Mammary epithelial cell (primary cell): ENCODE measurements at places on chromosomes 16 and 17.

- DNase-seq: no peak
Observed at GRCh38 chr16:86330906-86331305, 179.4 kb upstream of the FOXF1 start.

DNA sequence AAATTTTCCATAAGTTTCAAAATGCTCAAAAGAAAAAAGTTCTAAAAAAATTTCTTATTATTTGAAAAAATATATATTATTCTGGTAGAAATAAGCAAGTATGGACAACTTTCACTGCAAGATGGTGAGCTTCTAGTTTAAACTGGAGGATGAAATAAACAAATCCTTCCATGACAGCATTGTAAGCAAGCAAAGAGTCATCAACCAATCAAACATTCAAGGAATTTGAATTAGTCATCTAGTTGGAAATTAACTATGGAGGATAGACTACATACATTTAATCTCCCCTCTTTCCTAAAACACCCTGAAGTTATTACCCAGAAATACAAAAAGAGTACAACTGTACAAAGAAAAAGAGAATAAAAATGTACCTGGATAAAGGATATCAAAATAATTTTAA is 51.0 kb upstream of the IRX5 start:
- DNase-seq: peak; percentile 41

DNA sequence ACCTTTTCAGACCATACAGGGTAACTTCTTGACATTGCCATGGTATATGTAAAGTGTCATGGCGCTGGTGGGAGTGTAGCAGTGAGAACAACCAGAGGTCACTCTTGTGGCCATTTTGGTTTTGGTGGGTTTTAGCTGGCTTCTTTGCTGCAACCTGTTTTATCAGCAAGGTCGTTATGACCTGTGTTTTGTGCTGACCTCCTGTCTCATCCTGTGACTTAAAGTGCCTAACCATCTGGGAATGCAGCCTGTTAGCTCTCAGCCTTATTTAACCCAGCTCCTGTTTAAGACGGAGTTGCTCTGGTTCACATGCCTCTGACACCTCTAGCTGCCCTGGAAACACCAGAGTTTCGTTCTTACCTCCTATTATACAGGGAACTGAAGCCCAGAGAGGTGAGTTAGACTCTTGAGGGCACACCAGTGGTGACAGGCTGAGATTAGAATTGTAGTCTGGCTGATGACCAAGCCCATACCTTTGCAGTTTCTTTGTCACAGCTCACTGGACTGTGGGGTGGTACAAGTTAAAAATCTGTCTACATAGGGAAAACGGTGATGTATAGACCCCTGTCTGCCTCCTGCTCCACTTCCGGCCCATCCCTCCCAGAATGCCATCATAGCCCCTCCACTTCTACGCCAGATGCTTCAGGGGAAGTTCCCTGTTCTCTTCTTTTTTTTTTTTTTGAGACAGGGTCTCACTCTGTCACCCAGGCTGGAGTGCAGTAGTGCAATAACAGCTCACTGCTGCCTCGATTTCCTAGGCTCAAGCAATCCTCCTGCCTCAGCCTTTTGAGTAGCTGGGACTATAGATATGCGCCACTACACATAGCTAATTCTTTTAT is 21.0 kb downstream of the KSR1 start:
- DNase-seq: no peak

DNA sequence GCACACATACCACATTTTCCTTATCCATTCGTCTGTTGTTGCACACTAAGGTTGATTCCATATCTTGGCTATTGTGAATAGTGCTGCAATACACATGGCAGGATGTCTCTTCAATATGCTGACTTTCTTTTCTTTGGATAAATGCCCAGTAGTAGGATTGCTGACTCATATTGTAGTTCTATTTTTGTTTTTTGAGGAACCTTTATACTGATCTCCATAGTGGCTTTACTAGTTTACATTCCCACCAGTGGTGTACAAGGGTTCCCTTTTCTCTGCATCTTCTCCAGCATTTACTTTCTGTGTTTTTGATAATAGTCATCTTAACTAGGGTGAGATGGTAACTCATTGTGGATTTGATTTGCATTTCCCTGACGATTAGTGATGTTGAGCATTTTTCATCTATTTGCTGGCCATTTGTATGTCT is 118.1 kb downstream of the STXBP4 start:
- peak; percentile 75 for DNase-seq

- DNase-seq: peak; percentile 68
Observed at GRCh38 chr17:19647697-19648474, 665 bp upstream of the ALDH3A2 start.

DNA sequence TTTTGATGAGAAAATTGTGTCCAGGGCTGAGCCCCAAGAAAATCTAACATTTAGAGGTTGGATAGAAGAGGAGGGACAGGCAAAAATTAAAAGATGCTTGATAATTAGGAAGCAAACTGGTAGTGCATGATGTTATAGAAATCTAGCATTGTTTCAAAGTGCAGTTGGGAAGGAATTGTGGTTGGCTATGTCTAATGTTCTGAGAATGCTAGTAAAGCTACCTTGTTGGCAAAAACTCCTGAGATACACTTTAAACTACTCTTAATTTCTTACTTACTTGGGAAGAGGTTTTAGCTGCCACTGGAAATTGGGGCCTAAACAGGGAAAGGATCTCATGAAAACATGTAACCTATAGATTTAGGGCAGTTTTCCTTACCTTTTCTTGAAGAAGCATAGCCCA is 48.3 kb downstream of the MAP2K4 start:
- DNase-seq: no peak

DNA sequence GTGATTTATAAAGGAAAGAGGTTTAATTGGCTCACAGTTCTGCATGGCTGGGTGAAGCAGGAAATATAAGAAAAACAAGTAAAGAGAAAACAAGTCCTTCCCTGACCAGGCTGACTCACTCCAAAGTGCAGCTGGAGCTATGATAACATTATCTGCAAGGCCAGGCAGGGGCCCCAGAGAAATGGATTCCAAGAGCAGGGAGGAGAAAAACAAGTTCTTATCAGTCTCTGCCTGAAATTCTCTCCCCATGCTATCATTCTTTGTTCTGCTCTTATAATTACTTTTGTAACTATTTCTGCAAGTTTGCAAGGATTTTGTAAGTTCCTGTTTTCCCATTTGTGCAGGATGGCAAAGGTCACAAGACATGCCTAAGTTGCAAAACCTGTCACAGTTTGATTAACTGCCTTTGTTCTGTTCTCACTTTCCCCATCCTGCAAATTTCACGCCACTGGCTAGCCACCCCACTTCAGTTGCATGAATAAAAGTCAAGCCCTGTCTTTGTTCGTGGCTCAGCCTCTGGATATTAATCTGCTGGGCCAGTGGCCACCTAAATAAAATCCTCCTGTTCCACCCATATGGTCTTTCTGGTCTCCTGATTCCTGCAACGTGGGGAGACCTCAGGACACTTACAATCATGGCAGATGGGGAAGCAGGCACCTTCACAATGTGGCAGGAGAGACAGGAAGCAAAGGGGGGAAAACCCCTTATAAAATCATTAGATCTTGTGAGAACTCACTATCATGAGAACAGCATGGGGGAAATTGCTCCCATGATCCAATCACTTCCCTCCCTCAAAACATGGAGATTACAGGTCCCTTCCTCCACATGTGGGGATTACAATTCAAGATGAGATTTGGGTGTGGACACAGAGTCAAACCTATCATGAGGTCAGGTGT is 13.1 kb downstream of the ABCA9 start:
- peak; percentile 52 for DNase-seq

GRCh38 chr17:3905017-3905520 is 11.2 kb downstream of the P2RX1 start:
- no peak for DNase-seq

GRCh38 chr16:59210955-59211541 is 476.9 kb upstream of the GOT2 start:
- no peak for DNase-seq

GRCh38 chr17:65684631-65685030 is 123.2 kb upstream of the AXIN2 start:
- DNase-seq: peak; percentile 12

DNA sequence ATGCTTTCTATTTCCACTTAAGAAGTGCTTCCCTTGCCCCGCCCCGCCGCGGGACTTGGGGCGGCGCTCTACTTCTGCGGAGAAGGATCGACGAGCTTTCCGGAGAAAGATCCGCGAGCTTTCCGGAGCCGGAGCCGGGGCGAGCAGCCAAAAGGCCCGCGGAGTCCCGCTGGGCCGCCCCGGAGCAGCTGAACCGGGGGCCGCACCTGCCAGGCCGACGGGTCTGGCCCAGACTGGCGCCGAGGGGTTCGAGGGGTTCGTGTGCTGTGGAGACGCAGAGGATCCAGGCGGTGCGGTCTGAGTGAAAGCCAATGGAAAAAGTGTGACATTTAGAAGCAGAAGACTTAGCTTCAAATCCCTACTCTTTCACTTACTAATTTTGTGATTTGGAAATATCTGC is 50.8 kb downstream of the TBC1D26 start:
- DNase-seq: no peak

GRCh38 chr17:2749784-2750181 is 331 bp upstream of the CCDC92B start:
- peak; percentile 67 for DNase-seq

GRCh38 chr17:80428796-80429195 is 13.8 kb downstream of the ENDOV start:
- no peak for DNase-seq
